Suprapubic skin (tissue), 4 donors: ENCODE measurements at places on chromosomes 1 and 21.

DNA sequence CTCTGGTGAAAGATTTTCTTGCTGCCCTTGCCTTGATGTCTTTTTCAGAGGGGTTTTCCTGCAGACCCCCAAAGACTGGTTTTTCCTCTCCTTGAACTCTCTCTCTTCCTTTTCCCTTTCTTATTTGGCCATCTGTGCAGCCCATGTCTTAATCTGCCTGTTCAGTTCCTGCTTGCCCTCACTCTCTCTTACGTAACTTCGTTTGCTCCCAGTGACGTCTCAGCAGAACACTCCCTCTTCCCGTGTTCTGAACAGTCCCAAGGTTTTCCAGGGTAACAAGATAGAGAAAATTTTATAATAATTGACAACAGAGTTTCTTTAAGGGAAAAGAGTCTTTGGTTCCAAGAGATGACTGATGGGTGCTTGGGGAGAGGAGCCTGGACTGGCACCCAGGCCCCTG, 109.1 kb upstream of the LMO4 start:
- no peak for DNase-seq
- H3K4me1 ChIP-seq, result peaks cover 2% of the 10 kb centered on the region
- no peaks in the 10 kb centered on the region for H3K36me3 ChIP-seq
- H3K27ac ChIP-seq, result no peak overlapping the region

- no peak for DNase-seq
- H3K36me3 ChIP-seq, result no peaks in the 10 kb centered on the region
- H3K4me3 ChIP-seq, result peak overlapping the region; percentile 51
- H3K27me3 ChIP-seq, result peaks cover 39% of the 10 kb centered on the region
- peaks cover 21% of the 10 kb centered on the region for H3K4me1 ChIP-seq
These were observed 699 bp upstream of the NES start for GRCh38 chr1:156677616-156678596.

- no peak for DNase-seq
- H3K4me1 ChIP-seq, result peaks cover 44% of the 10 kb centered on the region
- H3K27ac ChIP-seq, result no peak overlapping the region
- no peaks in the 10 kb centered on the region for H3K27me3 ChIP-seq
- peaks cover 6% of the 10 kb centered on the region for H3K36me3 ChIP-seq
- H3K4me3 ChIP-seq, result no peak overlapping the region
These were observed 2.6 kb downstream of the GATAD2B start for GRCh38 chr1:153919876-153920852.

- H3K27me3 ChIP-seq, result no peaks in the 10 kb centered on the region
- no peaks in the 10 kb centered on the region for H3K36me3 ChIP-seq
- peaks cover 45% of the 10 kb centered on the region for H3K4me1 ChIP-seq
- H3K27ac ChIP-seq, result peak within 1 kb of the TSS; percentile 95
These were observed at the start of gene LUZP1 for GRCh38 chr1:23168445-23169194. Gene LUZP1 (minus strand): TSS chr1:23168856.

DNA sequence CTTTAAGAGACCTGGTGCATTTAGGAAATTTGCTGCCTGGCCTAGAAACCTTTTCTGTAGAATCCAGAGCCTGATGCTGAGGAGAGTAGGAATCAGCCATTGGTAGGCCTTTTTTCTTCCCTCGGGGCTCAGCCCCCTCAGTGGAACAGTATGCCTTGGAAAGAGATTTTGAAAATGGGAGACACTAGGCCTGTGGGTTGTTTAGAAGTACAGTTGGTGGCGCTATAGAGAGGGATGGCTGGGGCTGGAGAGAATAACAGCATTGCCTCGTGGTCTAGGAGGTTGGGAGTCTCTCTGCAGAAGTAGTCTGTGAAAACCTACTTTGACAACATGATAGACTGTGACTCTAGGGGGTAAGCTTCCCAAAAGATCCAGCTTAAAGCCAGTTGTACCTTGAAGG, 8.2 kb downstream of the KIF2C start:
- no peaks in the 10 kb centered on the region for H3K36me3 ChIP-seq
- no peaks in the 10 kb centered on the region for H3K4me1 ChIP-seq
- no peak for DNase-seq
- H3K27ac ChIP-seq, result no peak overlapping the region
- no peaks in the 10 kb centered on the region for H3K27me3 ChIP-seq
- H3K4me3 ChIP-seq, result no peak overlapping the region

DNA sequence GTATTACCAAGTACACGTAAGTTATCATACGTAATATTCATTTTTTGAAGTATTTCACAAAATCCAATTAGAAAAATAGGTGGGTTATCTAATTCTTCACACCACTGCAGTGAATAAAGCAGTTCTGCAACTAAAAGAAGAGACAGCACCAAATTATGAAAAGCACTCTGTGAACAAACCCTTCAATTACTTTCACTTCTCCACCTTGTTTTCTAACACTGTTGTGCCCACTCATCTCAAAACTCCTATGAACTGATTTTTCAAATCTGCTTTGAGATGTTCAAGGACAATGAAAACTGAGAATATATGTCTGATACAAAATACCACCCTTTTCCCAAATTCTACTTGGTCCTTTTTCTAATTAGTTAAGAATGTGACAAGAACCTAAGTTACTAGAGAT, 39.4 kb downstream of the LTN1 start:
- DNase-seq, result no peak
- H3K36me3 ChIP-seq, result peaks cover 62% of the 10 kb centered on the region
- H3K27ac ChIP-seq, result no peak overlapping the region
- no peaks in the 10 kb centered on the region for H3K27me3 ChIP-seq
